NCI-H2029 treated with DMSO at 0.1 percent for 48 hours (cell line): ENCODE measurements at places on chromosomes 7 and 10.

DNA sequence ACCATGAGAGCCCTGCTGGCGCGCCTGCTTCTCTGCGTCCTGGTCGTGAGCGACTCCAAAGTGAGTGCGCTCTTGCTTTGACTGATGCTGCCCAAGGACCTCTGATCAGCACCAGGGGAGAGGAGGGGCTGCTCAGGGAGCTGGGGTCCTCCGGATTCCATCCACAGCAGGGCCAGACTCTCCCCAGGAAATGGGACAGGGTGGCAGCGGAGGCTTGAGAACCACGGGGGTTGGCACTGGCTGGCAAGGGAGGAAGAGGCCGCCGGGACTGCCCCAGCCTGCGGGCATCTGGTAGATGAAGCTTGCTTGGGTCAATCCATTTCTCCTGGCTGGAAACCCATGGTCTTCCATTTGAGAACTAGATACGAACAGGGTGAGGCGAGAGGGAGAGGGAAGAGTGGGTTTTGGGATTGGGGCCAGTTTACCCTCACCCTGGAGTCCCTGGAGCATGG is 647 bp downstream of the PLAU start:
- no peak for DNase-seq

DNA sequence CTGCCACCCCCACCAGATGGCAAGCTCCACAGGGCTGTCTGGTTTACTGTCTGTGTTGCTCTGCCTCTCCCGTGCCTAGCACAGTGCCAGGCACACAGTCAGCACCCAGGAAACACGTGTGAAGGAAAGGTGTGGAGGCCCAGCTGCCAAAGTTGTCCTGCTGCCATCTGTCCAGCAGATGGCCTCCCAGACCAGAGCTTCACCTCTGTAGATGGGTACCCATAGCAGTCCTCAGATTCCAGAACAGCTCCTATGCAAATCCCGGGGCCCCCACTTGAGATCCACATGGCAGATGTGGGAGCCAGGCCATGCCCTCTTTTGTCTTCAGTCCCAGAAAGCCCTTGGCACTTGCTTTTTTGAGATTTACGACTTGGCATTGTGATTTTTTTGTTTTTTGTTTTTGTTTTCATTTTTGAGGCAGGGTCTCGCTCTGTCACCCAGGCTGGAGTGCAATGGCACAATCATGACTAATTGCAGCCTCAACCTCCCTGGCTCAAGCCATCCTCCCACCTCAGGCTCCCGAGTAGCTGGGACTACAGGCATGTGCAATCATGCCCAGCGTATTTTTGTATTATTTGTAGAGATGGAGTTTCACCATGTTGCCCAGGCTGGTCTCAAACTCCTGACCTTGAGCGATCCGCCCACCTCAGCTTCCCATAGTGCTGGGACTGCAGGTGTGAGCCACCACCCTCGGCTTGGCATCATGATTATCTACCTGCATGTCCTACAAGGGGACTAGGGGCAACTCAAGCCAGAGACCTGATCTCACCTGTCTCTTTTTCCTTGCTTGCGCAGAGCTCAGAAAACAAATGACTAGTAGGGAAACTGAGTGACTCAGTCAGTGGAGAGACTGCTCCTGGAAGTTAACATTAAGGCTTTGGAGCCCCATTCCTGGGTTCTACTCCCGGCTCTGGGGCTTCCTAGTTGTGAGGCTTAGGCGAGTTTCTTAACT is 16.9 kb upstream of the PALD1 start:
- DNase-seq: no peak

DNA sequence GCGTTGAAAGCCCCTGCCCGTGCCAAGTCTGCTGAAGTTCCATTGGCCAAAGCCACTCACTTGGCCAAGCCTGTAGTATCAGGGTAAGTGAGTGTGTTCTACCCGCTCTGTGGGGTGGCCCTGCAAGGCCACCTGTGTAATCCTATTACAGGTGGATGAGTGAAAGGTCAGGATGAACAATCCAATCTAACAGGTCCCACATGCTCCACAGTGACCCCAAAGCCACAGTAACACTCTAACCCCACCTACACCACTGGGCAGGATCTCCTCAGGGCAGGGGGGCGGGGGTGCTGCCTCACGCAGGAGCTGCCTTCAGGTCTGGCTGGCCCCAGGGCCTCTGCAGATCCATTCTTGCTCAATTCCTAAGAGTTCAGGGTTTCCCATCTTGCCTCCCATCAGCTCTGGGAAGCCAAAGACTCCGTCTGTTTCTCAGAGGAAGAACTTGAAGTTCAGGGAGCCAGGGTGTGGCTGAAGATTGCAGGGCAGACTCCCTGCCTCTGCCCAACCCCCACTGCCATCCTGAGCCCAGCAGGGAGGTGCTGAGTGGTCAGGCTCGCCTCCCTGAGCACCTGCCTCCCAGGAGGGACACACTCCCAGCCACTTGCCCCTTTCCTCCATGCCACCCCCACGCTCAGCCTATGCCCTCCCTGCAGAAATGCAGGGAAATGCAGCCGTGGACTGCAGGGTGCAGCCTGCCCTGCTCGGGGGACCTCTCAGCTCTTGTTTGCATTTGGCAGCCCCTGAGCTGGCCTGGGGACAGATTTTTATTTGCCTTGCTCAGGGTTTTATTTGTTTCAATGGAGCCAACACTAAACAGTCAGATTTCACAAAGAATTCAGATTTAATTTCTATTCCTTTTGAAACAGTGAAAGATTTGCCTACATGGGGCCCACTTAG is 9.8 kb upstream of the COMTD1 start:
- no peak for DNase-seq

DNA sequence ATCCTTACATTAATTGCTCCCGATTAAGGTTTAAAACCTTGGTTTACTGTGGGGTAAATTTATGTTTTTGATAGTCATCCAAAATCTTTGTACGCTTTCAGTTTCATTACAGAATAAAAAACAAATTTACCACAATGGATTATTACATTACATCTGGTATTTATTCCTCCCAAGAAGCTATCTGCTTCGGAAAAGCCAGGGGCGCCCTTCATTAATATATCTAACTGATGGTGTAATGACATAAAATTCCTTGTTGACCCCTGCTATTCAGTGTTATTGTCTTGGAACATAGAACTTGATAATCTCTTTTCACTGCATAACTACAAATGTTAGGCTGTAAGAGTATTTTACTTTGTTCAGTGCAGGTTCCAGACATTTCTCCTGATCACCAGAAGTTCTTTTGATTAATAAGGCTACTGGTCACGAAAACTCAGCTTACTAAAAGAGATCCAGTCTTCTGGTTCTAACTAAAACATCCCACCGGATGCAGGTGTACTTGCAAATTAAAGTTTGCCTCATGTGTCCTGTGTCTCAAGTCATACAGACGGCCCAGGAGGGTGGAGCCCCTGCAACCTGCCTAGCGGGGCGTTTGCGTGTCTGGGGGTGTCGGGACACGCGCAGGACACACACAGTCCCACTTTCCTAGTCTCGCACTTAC is 581 bp upstream of the GLCCI1 start:
- DNase-seq: no peak

DNA sequence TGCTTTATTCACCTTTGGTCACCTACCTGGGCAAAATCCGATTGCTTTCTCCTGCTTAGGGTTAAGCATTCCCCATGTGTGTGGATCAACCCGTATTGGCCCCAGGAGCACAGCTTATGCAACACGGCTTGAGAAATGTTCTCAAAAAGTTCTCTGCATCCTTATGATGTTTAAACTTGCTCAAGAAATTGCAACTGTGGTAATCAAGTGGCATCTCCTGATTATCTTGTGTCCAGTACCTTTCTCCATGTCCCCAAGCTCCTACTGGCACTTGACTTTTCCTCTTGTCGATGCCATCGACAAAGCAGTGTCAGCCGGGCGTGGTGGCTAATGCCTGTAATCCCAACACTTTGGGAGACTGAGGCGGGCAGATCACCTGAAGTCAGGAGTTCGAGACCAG is 4.7 kb upstream of the PKD2L1 start:
- no peak for DNase-seq

GRCh38 chr10:9877978-9878377 is 1139.7 kb upstream of the CELF2 start:
- DNase-seq: no peak

DNA sequence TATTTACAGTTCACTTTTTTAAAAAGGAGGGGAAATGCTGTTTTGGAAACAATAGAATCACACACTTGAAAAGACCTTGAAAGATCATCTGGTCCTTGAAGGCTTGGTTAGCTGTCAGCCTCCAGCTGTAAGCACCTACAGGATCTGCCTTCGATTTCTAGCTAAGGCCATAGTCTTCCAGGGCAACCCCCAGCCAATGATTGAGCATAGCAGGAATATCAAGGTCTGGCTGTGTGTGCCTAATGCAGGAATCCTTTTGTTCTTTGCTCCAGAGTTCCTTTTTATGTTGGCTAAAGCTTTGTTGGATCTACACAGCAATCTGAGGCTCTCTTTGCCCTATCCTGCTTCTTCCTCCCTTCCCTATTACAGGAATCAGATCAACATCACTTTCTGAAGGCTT is 5.2 kb upstream of the YAE1 start:
- no peak for DNase-seq

DNA sequence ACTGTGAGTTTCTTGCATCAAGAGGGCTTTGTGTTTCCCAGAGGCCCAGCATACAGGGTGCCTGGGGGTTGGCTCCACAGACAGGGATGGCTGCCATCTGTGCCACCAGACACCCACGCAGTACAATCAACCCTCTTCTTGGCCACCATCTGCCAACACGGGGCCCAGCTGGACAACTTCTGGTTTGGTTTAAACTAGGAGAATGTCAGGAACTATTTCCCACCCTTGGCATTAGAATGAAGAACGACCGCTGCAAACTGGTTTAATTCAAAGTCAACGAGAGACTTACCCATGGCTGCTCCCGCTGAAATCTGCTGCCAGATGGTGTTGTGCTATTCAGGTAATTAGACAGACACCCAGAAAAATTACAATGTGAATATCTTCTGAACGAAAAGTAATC is 27.8 kb downstream of the NMT2 start:
- DNase-seq: no peak

- DNase-seq: no peak
Measured at GRCh38 chr7:52936750-52937149, 98.7 kb upstream of the POM121L12 start.

DNA sequence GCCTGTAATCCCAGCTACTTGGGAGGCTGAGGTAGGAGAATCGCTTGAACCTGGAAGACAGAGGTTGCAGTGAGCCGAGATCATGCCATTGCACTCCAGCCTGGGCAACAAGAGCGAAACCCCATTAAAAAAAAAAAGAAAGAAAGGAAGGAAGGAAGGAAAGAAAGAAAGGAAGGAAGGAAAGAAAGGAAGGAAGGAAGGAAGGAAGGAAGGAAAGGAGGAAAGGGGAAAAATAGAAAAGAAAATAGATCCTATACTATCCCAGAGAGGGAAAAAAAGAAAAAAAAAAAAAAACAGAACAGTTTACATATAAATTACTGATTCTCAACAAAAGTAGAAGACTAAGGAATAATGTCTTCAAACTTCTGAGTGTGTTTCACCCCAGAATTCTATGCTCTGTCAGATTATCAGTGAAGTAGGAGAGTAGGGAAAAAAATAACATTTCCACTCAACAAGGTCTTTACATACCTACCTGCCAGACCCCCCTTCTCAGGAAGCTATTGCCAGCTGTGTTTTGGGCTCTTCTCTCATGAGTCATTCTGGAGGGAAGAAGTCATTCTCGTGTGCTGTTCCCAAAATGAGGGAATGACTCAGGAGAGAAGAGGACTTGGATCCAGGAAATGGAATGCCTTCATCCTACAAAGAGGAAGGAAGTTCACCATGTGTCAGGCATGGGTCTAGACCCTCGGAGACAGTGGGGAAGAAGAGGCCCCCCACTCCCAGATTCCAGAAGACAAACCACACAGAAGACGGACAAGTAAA is 20.9 kb downstream of the RGS10 start:
- DNase-seq: no peak

DNA sequence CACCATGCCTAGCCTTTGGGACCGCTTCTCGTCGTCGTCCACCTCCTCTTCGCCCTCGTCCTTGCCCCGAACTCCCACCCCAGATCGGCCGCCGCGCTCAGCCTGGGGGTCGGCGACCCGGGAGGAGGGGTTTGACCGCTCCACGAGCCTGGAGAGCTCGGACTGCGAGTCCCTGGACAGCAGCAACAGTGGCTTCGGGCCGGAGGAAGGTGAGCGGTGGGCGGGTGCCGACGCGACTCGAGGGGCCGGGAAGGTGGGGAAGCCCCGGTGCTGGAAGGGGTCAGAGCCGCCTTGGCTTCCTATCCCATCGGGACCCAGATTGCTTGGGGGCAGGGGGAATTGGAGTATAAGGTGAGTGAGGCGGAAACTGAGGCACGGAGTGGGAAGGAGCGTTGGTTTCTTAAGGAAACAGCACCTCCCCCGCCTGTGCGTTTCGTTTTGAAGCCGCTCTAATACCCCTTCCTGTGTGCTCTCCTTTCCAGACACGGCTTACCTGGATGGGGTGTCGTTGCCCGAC is 547 bp downstream of the DDIT4 start:
- no peak for DNase-seq

GRCh38 chr10:15719899-15720634 is at the start of gene ITGA8:
Gene ITGA8 (minus strand): TSS chr10:15719922. CDS start chr10:15719771, 151 bp downstream.
- DNase-seq: no peak

GRCh38 chr7:74182453-74183090 is 8.4 kb downstream of the EIF4H start:
- DNase-seq: no peak

GRCh38 chr7:29844559-29844958 is 38.3 kb downstream of the WIPF3 start:
- DNase-seq: no peak

DNA sequence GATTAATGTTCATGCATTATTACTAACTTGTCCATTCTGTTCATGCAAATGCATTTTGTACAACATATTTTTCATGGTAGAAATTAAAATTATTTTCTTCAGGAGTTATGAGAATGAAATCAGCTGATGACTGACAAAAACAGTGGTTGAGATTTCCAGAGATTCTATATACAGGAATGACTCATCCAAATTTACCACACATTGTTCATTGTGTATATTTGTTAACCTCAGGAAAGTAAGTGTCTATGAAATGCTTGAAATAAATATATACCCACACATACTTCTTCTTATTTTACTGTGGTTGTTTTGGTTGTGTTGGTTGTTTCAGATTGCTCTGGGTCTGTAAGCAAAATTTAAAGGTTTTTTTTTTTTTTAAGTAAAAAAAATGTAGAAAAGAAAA is 108.1 kb upstream of the SP8 start:
- no peak for DNase-seq

- no peak for DNase-seq
Measured at GRCh38 chr7:154096-154799, 38.1 kb upstream of the FAM20C start.

GRCh38 chr7:30706316-30706715 is 24.1 kb upstream of the CRHR2 start:
- no peak for DNase-seq

DNA sequence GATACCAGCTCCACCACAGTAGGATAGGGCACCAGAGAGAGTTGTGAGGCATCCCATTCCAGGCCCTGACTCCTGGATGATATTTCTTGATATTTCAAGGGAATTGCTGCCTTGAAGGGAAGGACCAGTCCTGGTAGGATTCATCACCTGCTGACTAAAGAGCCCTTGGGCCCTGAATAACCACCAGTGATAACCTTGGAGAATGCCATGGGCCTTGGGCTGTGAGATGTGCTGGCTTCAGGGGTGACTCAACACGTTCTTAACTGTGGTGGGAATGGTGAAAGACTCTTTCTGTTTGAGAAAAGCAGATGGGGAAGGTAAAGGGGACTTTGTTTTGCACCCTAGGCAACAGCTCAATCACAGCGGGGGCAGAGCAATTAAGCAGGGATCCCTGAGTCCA is 21.4 kb upstream of the ASZ1 start:
- no peak for DNase-seq
